ENCODE measurements at places on chromosomes 5 and 9.

GRCh38 chr5:115320006-115320405, 23.6 kb upstream of the CCDC112 start:
- DNase-seq = no peak

DNA sequence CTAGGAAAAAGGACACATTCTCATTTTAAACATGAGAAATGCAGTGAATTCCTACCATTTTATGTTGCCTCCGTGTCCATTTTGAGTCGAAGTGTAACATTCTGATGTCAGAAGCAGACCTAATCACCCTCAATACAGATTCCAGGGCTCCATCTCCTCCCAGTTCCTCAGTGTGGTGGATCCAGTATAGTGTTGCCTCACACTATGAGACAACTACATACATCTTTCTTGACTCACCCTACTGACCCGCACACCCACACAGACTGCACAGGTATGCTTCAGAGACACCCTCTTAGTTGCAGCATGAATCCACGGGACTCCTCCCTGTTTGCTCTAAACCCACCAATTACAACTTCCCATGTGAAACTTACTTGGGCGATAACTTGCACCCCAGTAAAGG, 564.9 kb downstream of the SEMA5A start:
- no peak for DNase-seq

DNA sequence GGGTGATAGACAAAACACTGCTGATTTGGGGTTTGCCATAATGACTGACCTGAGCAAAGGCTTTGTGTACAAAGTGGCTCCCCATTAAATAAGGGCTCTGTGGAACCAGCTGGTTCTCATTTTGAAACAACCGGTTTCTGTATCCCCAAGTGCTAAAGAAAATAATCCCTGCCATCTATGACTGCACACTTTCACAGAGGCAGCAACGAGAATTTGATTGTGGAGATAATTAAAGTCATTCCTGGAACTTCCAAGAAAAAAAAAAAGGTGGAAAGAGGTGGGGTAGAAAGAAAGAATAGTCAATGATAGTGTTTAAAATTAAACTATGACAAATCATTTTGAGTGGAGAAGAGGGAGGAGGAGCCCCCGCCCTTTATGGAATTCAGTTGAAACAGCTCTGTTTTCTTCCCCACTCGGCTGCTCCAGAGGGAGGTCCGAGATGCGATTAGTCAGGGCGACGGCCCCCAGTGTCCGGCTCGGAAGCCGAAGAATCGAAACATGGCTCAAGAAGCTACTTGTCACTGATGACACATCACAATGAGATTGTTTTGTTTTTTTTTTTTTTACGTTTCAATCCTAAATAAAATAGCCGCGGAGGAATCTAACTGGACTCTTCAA, 38.4 kb downstream of the EBF1 start:
- no peak for DNase-seq

GRCh38 chr5:130206686-130207085, 302.4 kb downstream of the CHSY3 start:
- no peak for DNase-seq

- no peak for DNase-seq
Measured at GRCh38 chr9:129412814-129413536, 207.9 kb downstream of the C9orf50 start.

DNA sequence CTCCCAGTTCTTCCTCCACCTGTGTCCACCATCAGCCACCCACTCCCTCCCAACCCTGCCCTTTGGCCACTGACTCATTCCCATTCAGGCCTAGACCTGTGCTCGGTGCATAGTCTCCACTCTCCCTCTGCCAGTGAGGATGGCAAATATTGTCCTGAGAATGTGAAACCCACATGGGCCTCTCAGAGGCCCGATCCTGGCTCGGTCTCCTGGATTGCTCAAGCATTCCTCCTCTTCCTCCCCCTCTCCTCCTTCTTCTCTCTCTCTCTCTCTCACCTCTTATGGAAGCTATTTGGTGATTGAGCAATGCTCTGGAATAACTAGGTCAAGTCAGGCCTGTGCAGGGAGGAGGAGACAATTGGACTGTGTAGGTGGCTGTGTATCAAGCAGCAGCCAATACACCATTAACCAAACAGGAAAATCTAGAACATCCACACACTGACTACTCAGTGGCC, 99.9 kb downstream of the KLF4 start:
- no peak for DNase-seq

GRCh38 chr9:136587145-136587943, 41.5 kb upstream of the NOTCH1 start:
- no peak for DNase-seq

GRCh38 chr5:76867827-76868693, 18.2 kb downstream of the S100Z start:
- DNase-seq = peak; percentile 59

DNA sequence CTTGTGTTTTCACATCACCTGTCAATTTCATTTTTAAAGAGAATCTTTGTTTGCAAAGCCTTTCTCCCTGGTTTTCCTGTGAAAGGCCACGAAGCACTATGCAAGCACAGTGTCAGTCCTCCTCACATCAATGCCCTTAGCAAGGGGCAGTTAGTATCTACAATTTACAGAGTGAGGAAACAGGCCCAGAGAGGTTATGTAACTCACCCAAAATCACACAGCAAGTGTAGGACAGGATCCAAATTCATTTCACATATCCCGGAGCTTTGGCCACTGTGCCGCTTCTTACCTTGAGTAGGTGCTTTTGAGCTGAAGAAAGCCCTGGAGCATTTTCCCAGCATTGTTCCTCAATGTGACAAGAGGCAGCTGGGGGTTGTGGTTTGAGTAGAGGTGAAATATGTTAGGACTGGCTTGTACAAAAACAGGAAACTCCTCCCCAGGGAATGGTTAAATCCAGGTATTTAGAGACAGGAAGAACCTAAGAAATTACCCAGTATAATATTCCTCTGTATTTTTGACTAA, 283.8 kb downstream of the NTRK2 start:
- DNase-seq = no peak

GRCh38 chr9:17490110-17490509, 88.8 kb upstream of the SH3GL2 start:
- DNase-seq = no peak
